COLO829 (cell line): ENCODE measurements at places on chromosomes 2 and 18.

- no peak for DNase-seq
These were observed 184.0 kb downstream of the RIT2 start for GRCh38 chr18:42931491-42931890.

DNA sequence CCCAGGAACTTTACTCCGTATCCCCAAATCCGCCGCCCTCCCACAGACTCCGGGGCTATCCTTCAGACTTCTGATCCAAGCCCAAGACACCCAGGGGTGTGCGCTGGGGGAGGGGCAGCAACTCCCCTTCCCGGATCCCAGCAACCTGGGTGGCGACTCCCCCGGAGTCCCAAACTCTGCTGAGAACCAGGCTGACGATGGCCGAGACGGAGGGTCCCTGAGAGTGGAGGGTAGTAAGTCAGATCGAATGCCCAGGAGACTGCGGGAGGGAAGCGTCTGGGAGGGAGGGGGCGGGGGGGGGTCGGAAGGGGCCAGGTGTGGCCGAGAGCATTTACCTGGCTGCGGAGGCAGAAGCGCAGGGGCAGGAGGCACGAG, 7.0 kb upstream of the TNS1 start:
- DNase-seq = no peak

DNA sequence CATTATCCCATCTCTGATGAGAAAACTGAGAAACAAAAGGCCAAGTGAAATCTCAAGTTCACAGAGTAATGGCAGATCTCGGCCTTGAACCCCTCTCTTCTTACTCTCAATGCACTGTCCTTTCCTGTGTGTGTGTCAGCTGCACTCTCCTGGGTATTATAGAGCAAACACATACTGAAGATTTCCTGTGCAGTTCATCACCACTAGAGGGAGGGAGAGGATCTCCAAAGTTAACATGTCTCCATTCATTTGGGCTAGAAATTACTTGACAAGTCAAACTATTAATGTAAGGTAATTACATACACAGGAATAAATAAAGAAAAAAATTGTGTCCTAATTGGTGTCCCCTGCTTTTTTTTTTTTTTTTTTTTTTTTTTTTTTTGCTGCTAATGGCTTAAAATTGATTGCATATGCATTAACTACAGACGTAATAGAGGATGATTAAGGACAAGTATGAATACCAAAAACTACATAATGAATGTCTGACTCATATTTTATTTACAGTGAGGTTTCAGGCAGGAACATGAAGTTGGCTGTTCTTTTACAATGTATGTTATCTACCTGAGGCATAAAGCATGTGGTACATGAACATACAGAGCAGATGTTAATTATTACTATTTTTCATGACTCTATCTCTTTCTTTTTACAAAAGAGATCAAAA, 269.2 kb downstream of the NYAP2 start:
- peak; percentile 64 for DNase-seq

GRCh38 chr2:37776487-37776886, 105.0 kb upstream of the CDC42EP3 start:
- DNase-seq = peak; percentile 34

DNA sequence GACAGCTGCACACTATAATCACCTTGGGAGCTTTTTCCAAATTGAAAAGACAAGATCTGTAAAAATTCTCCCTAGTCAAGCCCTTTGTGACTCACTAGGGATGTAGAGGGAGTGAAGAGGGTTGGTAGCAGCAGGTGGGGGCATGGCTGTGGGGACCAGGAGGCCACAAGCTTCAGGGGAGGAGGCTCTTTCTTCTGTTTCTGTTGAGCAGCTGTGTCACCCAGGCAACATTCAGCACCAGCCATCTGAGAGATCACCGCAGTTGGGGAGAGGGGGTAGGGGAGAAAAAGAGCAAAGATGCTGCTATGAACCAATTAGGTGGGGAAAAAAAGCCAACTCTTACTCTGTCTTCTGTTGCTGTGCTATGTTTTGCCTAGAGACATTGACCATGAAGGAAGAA, 352.3 kb upstream of the MEIS1 start:
- no peak for DNase-seq

GRCh38 chr2:100260712-100261620, 61.3 kb downstream of the LONRF2 start:
- DNase-seq = peak; percentile 64

DNA sequence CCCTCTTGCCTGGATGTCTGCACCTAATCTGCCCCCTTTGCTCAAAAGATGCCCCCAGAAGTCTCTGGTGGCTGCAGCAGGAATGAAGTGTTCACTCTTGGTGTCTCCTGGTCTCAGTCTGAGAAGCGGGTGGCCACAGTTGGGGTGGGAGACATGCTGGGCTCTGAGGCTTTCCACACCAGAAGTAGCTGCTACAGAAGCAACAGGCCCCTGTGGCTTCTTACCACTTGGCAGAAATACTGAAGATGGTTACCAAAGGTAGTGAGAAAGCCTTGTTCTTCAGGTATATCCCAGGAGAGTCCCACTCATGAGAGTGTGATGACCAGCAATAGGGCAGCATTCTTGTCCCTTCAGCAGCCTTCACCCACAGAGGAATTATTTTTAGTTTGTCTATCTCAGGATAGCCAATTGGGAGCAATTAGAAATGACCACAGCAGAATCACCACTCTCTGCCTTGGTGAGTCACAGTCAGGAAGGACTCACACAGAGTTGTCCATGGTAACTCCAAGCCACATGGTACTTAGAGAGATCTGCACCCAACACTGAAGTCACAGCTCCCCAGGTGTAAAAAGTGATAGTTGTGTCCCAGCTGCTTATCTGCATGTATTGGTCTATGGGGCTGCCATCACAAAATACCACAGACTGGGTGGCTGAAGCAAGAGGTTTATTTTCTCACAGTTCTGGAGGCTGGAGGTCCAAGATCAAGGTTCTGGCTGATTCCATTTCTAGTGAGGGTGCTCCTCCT, 169.8 kb upstream of the ID2 start:
- DNase-seq = peak; percentile 13

DNA sequence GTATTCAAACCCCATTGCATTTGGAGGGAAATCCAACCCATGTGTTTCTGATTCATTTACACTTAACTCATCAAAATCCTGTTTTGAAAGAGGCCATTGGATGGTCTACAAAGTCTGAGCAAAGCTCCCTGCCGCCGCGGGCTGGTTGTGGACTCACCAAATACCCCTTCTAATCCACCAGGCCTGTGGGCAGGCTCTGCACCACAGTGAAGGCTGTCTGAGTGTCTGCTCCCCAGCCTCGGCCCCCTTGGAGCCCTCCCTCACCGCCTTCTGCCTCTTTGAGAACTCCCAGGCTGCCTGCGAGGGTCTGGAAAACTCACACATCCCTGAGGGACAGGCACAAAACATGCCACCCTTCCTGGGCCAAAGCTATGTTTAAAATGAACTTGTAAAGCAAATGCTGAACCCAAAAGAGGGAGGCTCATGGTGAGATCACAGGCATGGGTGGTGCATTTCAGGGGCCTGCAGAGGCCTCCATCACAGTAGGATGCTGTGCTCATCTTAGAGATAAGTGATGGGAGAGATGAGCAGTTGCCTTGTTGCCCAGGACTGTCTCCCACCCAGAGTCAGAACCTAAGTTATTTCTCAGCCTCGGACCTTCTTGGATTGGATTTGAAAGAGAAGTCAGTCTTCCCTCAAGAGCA, 225.0 kb downstream of the CYP26B1 start:
- no peak for DNase-seq

DNA sequence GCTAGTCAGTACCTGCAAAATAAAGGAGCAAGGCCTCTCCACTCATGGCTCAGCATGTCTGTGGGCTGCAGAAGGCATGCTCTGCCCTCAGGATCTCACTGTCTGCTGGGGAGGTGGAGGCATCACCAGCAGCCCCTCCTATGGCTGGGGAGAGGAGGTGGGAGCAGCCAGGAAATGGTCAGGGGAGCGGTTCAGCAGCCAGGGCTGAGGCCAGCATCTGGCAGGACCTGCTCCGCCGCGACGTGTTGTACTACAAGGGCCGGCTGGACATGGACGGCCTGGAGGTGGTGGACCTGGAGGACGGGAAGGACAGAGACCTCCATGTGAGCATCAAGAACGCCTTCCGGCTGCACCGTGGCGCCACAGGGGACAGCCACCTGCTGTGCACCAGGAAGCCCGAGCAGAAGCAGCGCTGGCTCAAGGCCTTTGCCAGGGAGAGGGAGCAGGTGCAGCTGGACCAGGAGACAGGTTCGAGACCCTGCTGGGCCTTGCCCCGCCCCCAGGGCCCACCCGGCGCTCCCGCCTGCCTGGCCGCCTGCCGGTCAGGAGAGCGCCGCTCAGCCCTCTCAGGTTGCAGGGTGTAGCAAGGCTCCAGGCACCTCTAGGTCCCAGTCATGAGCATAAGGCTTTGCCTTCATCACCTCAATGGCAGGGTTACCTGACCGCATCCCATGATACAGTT, 49.0 kb downstream of the FAM168B start:
- no peak for DNase-seq

DNA sequence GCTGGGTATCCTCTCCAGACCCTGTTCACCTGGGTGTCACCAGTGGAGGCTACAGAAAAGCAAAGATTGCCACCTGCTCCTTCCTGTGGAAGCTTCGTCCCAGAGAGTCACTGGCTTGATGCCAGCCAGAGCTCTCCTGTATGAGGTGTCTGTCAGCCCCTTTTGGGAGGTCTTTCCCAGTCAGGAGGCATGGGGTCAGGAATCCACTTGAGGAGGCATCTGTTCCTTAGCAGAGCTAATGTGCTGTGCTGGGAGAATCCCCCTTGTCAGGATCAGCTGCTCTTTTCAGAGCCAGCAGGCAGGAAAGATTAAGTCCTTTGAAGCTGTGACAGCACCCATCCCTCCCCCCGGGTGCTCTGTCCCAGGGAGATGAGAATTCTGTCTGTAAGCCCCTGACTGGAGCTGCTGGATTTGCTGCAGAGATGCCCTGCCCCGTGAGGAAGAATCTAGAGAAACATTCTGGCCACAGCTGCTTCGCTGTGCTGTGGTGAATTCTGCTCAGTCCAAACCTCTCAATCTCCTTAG, 121.8 kb downstream of the GPR39 start:
- no peak for DNase-seq

GRCh38 chr2:134727385-134727784, 8.6 kb upstream of the TMEM163 start:
- peak; percentile 75 for DNase-seq

GRCh38 chr2:150981826-150982225, 279.8 kb downstream of the RBM43 start:
- no peak for DNase-seq

DNA sequence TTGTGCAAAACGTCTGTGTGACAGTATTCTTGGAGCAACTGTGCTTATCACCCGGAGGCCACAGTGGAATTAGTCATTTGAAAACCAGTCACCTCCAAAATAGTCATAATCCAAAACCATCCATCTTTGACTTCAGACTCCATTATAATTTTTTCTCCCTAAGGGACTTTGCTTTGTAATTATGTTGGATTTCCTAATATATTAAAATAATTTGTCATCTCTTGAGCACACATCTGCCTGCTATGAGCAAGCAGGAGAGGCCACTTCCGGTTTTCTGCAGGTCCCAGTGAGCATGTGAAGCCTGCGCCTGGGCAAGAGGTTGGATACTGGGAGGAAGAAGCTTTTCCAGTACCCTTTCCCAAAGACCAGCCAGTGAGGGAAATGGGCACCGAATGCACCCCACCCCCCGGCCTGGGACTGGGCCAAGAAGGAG, 57.7 kb downstream of the ODC1 start:
- no peak for DNase-seq

- DNase-seq = no peak
These were observed 78.9 kb downstream of the MAP4K4 start for GRCh38 chr2:101776172-101777043.

- no peak for DNase-seq
These were observed 30.3 kb downstream of the TFCP2L1 start for GRCh38 chr2:121254748-121255147.

- no peak for DNase-seq
These were observed 47.8 kb upstream of the REG3G start for GRCh38 chr2:78977661-78978145.

DNA sequence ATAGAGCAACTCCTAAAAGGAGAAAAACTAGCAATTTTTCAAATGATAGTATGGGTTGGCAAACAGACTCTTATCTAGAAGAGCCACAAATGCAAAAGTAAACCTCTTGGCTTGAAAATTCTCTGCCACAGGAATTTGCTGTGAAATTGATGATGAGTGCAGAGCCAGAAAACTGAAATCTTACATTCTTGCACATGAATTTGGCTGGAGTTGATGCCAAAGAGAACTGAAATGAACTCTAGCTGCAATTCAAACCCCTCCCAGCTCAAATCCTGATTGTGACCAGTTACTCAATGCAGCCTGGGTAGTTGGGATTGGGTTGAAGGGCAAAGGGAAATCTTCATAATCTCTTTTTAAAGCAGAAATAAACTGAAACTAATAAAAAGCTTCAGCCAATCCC, 266.6 kb downstream of the PDE11A start:
- no peak for DNase-seq

- no peak for DNase-seq
These were observed 146.4 kb upstream of the MAP2 start for GRCh38 chr2:209277444-209277843.

- no peak for DNase-seq
These were observed 103.9 kb upstream of the HS6ST1 start for GRCh38 chr2:128422571-128422970.

DNA sequence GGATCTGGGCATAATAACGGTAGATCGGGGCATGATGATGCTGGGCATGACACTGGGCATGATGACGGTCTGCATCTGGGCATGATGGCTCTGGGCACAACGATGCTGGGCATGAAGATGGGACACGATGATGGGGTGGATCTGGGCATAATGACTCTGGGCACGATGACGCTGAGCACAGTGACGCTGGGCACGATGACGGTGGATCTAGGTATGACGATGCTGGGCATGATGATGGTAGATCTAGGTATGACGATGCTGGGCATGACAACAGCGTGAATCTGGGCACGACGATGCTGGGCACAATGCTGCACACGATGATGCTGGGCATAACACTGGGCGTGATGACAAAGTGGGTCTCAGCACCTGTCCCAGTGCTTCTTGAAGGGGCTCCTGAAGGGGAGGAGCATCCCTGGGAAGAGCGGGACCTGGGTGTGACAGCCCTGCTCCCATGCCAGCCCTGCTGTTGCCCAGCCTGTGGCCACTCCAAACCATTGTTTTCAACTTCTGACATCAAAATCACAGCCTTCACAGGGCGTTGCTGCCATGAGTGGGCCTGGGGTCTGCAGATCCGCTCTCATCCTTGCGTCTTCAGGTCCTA, 30.4 kb upstream of the ALLC start:
- DNase-seq = no peak
